Esophagus squamous epithelium (tissue), 5 donors: ENCODE measurements at places on chromosomes 7 and 10.

DNA sequence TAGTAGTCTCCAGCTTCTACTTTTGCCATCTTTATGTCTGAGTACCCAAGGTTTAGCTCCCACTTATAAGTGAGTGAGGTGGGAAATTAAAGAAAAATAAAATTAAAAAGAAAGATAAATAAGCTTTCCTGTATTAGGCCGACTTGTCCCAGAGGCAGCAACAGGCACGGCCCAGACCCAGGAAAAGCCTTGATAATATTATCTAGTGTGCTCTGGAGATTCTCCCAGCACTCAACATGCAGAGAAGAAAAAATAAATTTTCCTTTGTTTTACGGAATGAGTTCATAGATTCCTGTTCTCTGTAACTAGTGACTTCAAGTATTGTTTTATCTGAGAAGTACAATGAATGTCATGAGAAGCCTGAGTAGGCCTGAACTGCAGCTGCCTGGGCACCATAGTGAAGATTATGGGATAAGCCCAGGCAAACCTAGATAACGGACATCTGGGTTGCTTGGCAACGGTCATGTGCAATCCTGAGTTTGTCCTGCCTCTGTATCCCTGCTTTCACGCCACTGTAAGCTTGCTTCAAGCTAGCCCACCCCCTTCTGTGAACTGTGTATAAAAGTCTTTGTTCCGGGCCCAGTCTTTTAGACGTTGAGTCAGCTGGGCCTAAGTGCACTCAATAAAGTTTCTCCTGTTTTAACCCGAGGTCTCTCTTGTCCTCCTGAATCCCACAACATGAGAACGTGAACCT lies 6.4 kb downstream of the ATE1 start:
- no peaks in the 10 kb centered on the region for H3K27me3 ChIP-seq
- H3K4me3 ChIP-seq: no peak overlapping the region
- no peak overlapping the region for H3K27ac ChIP-seq

DNA sequence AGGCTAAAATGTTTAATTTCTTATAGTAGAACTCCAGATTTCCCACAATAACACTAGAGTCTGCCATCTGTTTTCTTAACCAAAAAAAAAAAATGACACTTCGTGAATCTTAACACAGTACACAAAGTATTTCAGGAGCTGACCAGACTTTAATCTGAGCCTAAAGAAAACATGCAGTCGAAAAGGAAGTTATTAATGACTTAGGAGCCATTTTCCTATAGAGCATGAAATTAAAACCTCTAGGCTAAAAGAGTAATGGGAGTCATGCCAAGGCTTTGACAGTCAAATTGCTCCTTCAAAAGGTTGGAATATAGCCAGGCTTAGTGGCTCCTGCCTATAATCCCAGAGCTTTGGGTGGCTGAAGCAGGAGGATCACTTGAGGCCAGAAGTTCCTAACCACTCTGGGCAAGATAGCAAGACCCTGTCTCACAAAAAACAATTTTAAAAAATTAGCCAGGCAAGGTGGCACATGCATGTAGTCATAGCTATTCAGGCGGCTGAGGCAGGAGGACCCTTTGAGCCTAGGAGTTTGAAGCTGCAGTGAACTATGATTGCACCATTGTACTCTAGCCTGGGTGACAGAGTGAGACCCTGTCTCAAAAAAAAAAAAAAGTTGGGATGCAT lies 13.6 kb downstream of the MICU1 start:
- no peaks in the 10 kb centered on the region for H3K27me3 ChIP-seq
- no peaks in the 10 kb centered on the region for H3K4me1 ChIP-seq
- H3K27ac ChIP-seq: no peak overlapping the region
- H3K36me3 ChIP-seq: no peaks in the 10 kb centered on the region

- H3K4me3 ChIP-seq: no peak overlapping the region
- no peaks in the 10 kb centered on the region for H3K36me3 ChIP-seq
- H3K27me3 ChIP-seq: no peaks in the 10 kb centered on the region
- H3K27ac ChIP-seq: peak overlapping the region; percentile 43
Measured at GRCh38 chr10:71075759-71076472, 136.5 kb upstream of the UNC5B start.

- H3K27me3 ChIP-seq: no peaks in the 10 kb centered on the region
- peak overlapping the region; percentile 78 for H3K27ac ChIP-seq
- H3K4me3 ChIP-seq: peak overlapping the region; percentile 19
- peaks cover 45% of the 10 kb centered on the region for H3K4me1 ChIP-seq
- no peak for DNase-seq
Measured at GRCh38 chr7:30173058-30173897, 38.5 kb downstream of the MTURN start.

DNA sequence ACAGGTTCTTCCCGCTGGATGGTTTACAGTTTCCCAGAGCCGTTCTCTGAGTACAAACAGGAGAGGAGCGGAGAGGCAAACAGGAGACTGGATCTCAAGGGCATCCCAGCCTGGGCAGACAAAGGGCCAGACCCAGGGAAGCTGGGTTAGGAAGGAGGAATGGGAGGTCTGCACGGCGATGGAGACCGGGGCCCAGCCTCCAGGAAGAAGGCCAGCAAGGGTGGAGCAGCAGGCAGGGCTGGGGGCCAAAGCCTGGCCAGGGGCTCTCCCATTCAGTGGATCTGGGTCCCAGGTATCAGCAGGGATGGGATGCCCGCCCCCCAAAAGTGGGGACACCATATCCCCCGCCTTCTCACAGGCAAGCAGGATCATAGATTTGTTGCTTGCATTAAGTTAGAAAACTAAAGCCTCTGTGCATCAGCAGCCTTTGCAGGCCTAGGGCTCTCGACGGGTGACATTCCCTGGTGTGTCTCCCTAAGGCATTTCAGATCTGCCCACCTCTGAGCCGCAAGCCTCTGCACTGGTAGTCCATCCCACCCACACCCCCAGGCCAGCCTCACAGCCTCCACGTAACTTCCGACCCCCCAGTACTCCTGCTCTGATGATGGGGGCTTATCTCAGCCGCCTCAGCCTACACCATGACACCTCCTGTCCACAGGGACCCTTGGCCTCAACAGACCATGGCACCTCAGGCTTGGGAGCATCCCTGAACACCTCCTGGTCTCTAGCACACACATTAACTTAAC lies 59.9 kb downstream of the TNS3 start:
- H3K27me3 ChIP-seq: no peaks in the 10 kb centered on the region
- H3K4me3 ChIP-seq: no peak overlapping the region
- no peaks in the 10 kb centered on the region for H3K36me3 ChIP-seq
- DNase-seq: no peak
- H3K4me1 ChIP-seq: no peaks in the 10 kb centered on the region

- DNase-seq: no peak
- H3K27ac ChIP-seq: no peak overlapping the region
- H3K27me3 ChIP-seq: no peaks in the 10 kb centered on the region
Measured at GRCh38 chr7:143248761-143249354, 14.4 kb upstream of the GSTK1 start.

DNA sequence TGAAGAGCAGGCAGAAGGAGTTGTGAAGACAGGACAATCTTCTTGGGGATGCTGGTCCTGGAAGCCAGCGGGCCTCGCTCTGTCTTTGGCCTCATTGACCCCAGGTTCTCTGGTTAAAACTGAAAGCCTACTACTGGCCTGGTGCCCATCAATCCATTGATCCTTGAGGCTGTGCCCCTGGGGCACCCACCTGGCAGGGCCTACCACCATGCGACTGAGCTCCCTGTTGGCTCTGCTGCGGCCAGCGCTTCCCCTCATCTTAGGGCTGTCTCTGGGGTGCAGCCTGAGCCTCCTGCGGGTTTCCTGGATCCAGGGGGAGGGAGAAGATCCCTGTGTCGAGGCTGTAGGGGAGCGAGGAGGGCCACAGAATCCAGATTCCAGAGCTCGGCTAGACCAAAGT lies 1.5 kb downstream of the CHPF2 start:
- H3K27ac ChIP-seq: no peak overlapping the region
- H3K4me3 ChIP-seq: peak overlapping the region; percentile 100
- H3K4me1 ChIP-seq: peaks cover 16% of the 10 kb centered on the region
- DNase-seq: no peak
- peaks cover 19% of the 10 kb centered on the region for H3K36me3 ChIP-seq

- peaks cover 24% of the 10 kb centered on the region for H3K4me1 ChIP-seq
- no peaks in the 10 kb centered on the region for H3K27me3 ChIP-seq
- H3K4me3 ChIP-seq: no peak overlapping the region
Measured at GRCh38 chr10:71269301-71270288, 49.5 kb upstream of the SLC29A3 start.

DNA sequence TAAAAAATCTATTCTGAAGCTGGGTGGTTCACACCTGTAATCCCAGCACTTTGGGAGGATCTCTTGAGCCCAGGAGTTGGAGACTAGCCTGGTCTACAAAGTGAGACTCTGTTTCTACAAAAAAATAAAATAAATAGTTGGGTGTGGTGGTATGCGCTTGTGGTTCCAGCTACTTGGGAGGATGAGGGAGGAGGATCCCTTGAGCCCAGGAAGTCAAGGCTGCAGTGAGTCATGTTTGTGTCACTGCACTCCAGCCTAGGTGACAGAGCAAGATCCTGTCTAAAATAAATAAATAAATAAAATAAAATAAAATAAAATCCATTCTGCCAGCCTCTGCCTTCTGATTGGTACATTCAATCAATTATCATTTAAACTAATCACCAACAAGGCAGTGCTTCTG lies 17.5 kb downstream of the ZNF33A start:
- H3K4me3 ChIP-seq: no peak overlapping the region
- no peaks in the 10 kb centered on the region for H3K27me3 ChIP-seq
- no peak overlapping the region for H3K27ac ChIP-seq
- peaks cover 99% of the 10 kb centered on the region for H3K36me3 ChIP-seq
- H3K4me1 ChIP-seq: no peaks in the 10 kb centered on the region
- no peak for DNase-seq

DNA sequence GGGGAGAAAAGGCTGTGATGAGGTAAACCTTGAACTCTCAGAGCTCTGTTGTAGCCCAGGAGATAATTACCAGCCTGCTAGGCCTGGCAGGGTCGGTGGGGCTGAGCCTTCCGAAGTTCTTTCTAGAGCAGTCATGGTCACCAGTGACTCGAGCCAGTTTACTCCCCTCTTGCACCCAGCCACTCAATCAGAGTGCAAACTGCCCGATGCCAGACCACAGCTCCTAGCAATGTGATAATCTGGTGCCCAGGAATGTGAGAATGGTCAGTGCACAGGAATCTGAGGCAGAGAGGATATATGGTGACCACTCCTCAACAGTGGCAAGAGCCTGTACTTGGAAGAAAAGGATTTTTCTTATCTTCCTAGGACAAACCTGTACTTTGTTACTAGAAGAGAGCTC lies 46.4 kb upstream of the KMT2E start:
- H3K4me3 ChIP-seq: no peak overlapping the region
- no peaks in the 10 kb centered on the region for H3K36me3 ChIP-seq
- H3K27me3 ChIP-seq: no peaks in the 10 kb centered on the region

DNA sequence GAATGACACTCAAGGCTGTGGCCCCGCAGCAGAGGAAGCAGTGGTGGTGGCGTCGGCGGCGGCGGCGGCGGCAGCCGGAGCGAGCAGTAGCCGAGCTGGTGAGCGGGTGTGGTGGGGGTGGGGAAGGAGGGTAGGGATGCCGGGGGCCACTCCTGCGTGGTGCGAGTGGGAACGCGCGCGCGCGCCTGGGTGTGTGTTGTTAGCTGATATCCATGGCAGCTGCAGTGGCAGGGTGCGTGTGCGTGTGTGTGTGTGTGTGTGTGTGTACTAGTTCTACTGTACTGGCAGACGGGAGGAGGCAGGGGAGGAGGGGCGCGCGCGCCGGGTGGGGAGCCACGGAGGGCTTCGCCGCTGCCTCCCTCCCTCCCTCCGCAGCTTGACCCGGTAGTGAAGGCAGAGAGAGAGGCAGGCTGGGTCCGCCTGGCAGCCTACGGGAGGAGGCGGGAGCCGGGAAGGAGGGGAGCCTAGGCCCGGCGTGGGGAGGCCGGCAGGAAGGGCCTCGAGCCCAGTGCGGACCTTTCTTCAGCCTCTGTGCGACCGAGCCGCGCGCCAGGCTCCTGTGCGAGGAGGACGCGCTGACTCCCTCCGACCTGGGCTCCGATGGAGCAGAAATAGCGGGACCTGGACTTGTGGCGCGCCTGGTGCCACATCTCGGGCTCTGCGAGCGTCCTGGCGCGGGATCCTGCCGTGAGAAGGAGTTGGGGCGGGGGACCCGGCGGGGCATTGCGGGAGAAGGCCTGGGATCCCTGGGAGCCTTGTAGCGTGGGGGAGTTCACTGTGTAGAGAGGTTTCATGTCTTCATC lies at the start of gene MAGI2:
Gene MAGI2, minus strand, starts transcription at position 110 of the 803 bp plus-strand sequence. CDS start 347 bp downstream, outside the sequence.
- peaks cover 20% of the 10 kb centered on the region for H3K4me1 ChIP-seq
- DNase-seq: peak; percentile 3
- H3K27me3 ChIP-seq: no peaks in the 10 kb centered on the region
- H3K4me3 ChIP-seq: peak within 1 kb of the TSS; percentile 48

DNA sequence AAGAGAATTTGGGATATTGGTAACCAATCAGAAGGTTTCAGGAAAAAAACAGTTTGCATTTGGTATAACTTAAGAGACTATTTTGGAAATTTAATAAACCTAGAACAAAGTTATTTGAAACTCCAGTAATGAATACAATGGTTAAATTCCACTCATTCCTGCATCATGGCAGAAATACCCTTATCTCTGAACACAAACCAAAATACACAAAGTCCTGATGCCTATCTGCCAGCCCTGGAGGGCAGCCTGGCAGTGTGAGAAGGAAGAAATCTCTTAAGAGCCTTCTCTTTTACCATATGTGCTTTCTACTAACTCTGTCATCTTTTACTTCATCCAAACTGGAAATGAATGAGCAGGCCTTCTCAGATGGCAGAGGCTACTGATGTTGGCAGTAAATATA lies 147.1 kb upstream of the LYZL1 start:
- DNase-seq: no peak
- no peak overlapping the region for H3K4me3 ChIP-seq
- no peaks in the 10 kb centered on the region for H3K27me3 ChIP-seq
- H3K4me1 ChIP-seq: no peaks in the 10 kb centered on the region
- no peak overlapping the region for H3K27ac ChIP-seq
- no peaks in the 10 kb centered on the region for H3K36me3 ChIP-seq
